Right renal cortex interstitium (tissue), 3 donors: ENCODE measurements at places on chromosomes 3 and 15.

GRCh38 chr15:55221090-55222011, 24.6 kb upstream of the RSL24D1 start:
- no peak for DNase-seq

DNA sequence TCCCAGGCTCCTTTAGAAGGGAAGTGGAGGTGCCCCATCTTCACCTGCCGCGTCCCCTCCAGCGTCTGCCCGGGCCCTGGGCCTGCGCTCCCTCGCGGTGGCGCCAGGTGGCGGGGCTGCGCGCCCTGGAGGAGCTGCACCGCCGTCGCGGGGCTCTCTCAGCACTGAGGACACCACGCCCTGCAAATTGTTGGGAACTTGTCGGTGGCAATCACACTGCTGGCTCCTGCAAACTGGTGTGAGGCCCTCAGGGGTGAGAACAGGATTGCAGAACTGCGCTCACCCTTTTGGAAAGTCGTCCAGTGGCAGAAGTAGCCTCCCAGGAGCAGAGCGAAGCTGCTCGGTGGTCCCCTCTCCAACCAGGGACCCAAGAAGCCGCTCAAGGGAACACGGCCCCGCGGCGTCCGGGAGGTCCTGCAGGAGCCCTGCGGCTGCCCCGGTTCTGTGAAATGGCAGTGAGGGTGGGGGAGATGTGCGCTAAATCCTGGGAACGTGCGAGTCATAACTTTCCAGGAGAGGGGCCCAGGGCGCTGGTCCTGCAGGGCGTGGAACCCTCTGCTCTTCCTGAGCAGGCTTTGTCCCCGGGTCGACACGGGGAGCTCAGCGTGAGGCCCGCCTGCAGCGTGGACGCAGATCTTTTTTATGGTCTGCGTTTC, 995 bp upstream of the LRRK1 start:
- no peak for DNase-seq

DNA sequence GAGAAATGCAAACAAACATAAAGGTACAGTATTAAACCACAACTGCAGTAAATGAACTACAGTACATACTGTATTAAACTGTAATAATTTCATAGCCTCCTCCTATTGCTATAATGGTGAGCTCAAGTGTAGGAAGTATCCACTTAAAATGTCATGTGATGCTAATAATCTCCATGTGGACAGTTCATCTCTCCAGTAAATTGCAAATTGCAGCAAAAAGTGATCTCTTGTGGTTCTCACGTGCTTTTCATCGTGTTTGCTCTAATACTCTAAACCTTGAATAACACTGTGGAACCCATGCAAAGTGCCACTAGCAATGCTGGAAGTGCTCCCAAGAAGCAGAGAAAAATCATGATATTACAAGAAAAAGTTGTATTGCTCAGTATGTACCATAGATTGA, 9.2 kb upstream of the FNDC3B start:
- no peak for DNase-seq

GRCh38 chr15:100108346-100108745, 233.4 kb downstream of the ADAMTS17 start:
- DNase-seq: no peak

DNA sequence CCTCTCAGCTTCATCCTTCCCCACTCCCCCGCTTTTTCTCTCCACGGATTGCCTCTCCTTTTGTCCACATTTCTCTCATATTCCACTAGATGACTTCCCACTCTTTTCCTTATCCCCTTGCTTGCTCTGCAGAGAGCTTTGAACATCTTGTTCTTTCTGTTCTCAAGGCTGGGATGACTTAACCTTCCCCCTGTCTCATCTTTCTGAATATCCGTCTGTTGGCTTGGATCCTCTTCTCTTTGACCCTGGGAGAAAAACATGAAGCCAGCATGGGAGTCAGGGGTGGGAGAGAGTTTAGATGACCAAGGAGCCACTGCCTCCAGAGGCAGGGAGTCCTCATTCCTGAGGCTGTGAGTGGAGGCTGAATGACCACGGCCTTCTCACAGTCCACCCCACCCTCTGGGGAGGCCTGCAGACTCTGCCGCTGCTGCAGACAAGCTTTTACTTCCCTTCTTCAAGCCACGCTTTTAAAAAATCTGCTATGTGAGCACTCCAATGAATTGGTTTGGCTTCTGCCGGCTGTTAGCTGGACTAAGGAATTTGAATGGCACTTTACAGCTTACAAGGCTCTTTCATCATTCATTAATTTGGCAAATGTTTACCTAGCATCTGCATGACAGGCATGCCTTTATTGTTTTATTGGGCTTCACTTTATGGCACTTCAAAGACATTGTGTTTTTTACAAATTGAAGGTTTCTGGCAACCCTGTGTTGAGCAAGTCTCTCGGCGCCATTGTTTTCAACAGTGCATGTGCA, 111.6 kb upstream of the SLC6A6 start:
- DNase-seq: no peak

GRCh38 chr3:64685331-64685799, 2.4 kb downstream of the ADAMTS9 start:
- DNase-seq: peak; percentile 41

GRCh38 chr3:113211330-113212149, at the start of gene BOC:
Gene BOC, plus strand, starts transcription at chr3:113211557. Its CDS starts 38,246 bp downstream, at chr3:113249803.
- DNase-seq: peak; percentile 72

DNA sequence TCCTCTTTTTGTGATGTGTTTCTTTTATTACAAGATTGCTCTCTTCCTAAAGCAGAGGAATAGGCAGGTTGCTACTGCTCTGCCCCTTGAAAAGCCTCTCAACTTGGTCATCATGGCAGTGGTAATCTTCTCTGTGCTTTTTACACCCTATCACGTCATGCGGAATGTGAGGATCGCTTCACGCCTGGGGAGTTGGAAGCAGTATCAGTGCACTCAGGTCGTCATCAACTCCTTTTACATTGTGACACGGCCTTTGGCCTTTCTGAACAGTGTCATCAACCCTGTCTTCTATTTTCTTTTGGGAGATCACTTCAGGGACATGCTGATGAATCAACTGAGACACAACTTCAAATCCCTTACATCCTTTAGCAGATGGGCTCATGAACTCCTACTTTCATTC, 7.7 kb downstream of the SUCNR1 start:
- DNase-seq: no peak

- no peak for DNase-seq
Observed at GRCh38 chr3:38627956-38628355, 21.5 kb downstream of the SCN5A start.

DNA sequence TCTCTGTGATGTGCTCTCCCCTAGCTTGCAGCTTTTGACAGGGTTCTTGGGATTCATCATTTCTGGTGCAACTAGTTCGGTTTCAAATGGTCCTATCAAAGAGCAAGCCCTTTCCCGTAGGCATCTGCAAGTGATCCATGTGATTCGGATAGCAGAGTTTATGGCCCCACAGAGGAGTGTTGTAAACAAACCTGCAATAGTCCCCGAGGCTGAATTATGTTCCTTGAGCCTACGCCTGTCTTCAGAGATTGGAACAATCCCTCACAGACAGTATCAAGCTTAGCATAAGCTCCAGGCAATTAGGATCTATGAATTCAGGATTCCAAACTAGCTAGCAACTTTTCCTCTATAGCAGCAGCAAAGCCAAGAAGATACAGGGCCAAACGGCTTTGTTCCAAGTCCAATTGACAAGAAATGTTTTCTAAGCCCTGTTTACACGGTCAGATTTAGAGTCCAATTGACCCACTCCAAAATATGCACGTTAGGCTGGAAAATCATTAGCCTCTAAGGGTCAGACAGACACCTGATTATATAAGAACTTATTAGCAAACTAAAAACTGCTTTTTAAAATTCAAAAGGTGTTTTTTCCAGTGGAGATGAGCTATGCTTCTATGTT, 24.8 kb downstream of the LNP1 start:
- DNase-seq: no peak

DNA sequence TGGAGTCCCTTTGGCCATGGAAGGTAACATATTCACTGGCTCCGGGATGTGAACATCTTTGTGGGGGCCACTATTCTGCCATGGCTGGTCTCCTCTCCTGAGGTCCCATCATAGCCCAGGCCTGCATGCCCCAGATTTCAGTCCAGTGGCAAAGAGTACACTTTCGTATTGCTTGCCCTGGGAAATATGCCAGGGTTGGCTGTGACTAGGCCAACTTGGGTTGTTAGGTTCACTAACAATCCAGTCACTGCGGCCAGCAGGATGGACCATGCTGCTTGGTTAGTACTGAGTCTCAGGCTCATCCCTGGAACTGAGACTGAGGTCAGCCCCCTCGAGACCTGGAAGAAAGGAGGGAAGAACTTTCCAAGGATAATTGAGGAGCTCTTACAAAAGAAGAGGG, 9.8 kb upstream of the EEFSEC start:
- no peak for DNase-seq

DNA sequence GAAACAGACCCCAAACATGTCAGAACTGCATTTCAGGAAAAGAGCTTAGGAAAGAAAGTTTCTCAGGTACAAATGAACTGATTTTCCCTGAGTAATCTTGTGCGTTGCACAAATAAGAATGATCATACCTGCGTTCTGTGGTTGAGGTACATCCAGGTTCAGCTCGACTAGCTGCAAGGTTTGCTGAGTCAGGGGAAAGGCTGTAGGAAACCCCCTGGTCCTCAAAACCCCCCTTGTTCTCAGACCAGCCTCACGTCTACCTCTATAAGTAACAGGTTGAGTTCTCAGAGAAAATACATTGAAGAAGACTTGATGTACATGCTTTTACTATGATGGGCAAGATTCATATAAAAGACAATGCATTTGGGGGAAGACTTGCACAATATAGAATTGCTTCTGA, 137.7 kb upstream of the ICE2 start:
- DNase-seq: no peak

DNA sequence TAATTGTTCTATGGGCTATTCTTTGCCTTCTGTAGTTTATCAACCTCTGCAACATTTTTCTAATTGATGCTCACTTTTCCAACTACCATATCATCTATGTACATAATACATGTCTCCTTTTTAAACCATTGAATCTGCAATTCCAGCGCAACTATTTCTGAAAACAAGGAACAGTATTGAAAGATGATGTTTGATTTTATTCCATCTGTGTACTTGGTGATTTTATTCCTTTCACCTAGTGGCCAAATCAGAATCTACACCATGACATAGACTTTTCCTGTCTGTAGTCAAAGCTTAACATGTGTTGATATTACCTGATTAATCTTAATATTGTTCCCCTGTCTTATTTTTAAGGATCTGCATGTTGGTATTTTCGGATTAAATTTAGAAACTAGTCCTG, 13.0 kb downstream of the NKTR start:
- DNase-seq: no peak

- DNase-seq: no peak
Observed at GRCh38 chr3:148500881-148501280, 196.8 kb upstream of the AGTR1 start.

DNA sequence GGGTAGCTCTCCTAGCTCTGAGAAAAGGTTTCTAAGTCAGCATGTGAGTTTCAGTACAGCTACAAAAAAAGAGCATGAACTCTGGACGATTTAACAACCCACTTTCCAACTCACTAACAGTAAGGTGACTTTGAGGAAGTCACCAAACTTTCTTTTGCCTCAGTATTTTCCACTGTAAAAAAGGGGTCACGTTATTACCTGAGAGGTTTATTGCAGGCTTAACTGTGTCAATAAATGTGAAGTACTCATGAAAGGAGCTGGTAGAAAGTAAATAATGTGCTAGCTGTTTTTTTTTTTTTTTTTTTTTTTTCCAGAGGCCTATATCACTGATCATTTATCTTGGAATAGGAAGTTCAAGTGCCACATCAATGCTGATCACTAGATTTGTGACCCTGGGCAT, 89.3 kb downstream of the PLSCR2 start:
- no peak for DNase-seq

DNA sequence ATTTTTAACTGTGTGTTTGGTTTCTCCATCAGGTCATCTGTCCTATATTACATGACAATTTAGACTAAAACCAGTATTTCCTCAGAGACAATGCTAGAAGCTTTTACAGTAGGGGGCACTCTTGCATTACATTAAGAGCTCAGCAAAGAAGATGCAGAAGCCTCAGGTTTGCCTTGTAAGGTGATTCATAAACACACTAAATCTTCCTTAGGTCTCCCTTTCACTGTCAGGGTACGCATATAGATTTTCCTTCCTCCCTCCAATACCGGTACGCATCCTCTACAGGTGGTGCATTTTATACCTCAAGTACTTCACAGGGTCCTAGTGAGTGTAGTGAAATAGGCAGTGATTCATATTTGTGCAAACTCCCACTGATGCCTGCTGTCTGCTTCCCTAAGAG, 46.5 kb downstream of the CD86 start:
- peak; percentile 52 for DNase-seq

DNA sequence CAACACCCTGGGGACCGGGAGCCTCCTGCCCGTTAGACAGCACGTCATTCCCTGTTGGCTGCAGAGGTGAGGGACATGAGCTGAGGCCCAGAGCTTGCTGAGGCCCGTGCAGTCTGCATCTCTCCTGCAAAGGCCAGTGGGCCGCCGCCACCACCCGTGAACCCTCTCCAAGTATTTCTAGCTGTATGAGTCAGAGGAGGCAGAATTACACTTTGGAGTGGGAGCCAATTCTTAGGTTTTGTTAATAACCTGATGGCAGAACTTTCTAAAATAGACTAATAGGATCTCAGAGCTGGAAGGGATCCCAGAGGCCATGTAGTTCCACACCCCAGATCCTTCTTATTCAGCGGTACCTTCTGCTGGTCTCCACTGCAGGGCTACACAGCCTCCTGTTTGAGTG, 335.2 kb upstream of the CTDSPL start:
- no peak for DNase-seq

GRCh38 chr15:43775411-43775965, 1.3 kb downstream of the ELL3 start:
- no peak for DNase-seq

- no peak for DNase-seq
Observed at GRCh38 chr3:142846779-142847577, 41.9 kb downstream of the PCOLCE2 start.

DNA sequence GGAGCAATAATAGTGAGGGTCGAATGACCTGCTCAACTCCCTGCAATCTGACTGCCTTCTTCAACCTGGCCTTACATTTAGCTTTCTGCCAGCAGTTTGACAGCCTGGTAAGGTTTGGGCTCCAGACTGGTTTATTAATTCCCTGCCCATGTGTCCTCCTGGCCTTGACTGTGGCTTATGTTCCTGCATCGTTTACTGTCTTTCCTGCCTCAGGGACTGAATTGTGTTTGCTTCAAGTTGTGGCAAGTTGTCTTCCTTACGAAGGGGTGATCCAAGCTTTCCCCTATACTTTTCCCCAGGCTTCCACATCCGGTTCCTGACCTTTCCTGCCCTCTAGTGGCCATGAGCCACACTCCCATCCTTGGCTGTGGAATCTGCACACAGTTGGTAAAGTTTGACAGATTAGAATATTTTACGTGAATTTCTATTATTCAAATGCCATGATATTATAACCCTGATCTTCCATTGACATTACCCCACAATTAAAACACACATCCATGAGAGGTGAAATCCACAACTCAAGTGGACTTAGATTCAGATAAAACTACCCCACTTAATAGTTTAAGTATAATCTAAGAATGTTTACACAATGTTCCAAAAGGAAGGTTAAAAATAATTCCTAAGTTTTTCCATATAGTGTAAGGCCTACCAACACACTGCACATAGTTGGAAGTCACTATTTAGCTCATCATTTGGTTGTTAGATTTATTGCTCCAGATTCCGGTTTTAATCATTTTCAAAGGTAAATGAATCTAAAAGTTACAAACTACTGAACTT, 95.7 kb downstream of the NEDD4 start:
- DNase-seq: no peak

- no peak for DNase-seq
Observed at GRCh38 chr15:34768530-34768929, 13.7 kb upstream of the GJD2 start.

GRCh38 chr15:58329781-58330671, 101.8 kb upstream of the LIPC start:
- DNase-seq: no peak
